Subcutaneous adipose tissue (tissue), 4 donors: ENCODE measurements at places on chromosomes 2 and 18. TPM values are rescaled to one million over a fixed set of nuclear protein-coding genes. Genes with fewer than 3 reads are reported as not detected.

The MOGAT1 gene
- not detected for total RNA-seq

The CXCR4 gene
- total RNA-seq: 34.8 TPM

The FSHR gene
- total RNA-seq: not detected

The SCN3A gene
- total RNA-seq: 2.6 TPM

The TSHZ1 gene
- 10.8 TPM for total RNA-seq

The TMEM247 gene
- total RNA-seq: not detected
